ENCODE measurements at places on chromosomes 11 and 22. TPM values are rescaled to one million over a fixed set of nuclear protein-coding genes. Genes with fewer than 3 reads are reported as not detected.

DNA sequence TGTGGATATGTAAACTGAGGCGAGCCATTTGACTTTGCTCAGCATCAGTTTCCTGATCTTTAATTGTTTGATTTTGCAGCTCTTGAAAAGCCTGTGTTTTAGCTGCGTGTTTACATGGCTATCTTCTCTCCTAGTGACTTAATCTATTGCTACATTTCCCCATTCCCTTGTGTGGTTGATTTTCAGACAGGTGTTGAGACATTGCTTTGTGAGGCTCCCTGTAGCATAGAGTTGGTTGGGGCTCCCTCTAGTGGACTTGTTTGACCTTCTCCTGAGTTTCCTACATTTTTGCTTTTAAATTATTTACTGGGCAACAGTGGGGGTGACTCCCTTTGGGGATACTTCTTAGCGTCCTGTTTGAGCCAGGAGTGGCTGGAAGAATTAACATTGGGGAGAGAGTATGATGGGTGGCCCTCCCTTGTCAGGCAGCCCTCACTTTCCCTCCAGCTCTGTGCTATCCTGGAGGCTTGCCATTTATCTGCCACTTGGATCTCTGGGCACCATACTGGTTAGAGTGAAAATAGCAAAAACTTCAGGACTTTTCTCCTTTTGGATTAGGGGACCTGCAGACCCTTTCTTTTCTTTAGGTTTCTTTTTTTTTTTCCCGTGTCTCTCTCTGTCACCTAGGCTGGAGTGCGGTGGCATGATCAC lies 9.2 kb upstream of the CBL start:
- no peak overlapping the region for H3K27ac ChIP-seq
- H3K4me3 ChIP-seq: no peak overlapping the region
- no peaks in the 10 kb centered on the region for H3K27me3 ChIP-seq
- peaks cover 8% of the 10 kb centered on the region for H3K4me1 ChIP-seq
- peak; percentile 68 for DNase-seq

GRCh38 chr11:80617156-80617555 lies 1176.3 kb upstream of the TENM4 start:
- no peaks in the 10 kb centered on the region for H3K36me3 ChIP-seq
- H3K27me3 ChIP-seq: no peaks in the 10 kb centered on the region
- no peak for DNase-seq
- H3K4me1 ChIP-seq: no peaks in the 10 kb centered on the region

DNA sequence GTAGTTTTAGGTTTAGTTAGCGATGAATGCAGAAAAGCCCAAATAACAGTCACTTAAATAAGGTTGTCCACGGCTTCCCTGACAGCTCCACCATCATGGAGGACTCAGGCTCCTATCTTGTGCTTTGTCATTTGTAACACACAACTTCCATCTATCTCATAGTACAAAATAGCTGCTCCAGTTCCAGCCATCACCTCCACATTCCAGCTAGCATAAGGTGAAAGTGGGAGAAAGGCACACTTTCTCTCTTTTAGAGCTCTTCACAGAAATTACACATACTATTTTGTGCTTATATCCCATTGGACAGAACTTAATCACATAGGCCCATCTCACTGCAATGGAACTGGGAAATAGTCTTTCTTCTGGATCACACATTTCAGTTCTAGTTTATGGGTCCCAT lies 8.7 kb downstream of the THY1 start:
- H3K4me1 ChIP-seq: no peaks in the 10 kb centered on the region
- H3K36me3 ChIP-seq: no peaks in the 10 kb centered on the region
- H3K4me3 ChIP-seq: no peak overlapping the region
- H3K27ac ChIP-seq: no peak overlapping the region

- no peak for DNase-seq
- H3K36me3 ChIP-seq: no peaks in the 10 kb centered on the region
- peak overlapping the region; percentile 45 for H3K27ac ChIP-seq
- no peaks in the 10 kb centered on the region for H3K27me3 ChIP-seq
- H3K4me3 ChIP-seq: no peak overlapping the region
These were observed 53.2 kb downstream of the IRAG1 start for GRCh38 chr11:10640308-10640707.

Gene THRSP
- not detected for total RNA-seq

GRCh38 chr11:1071571-1072115 lies 3.0 kb upstream of the MUC2 start:
- no peaks in the 10 kb centered on the region for H3K36me3 ChIP-seq
- no peak for DNase-seq
- H3K4me1 ChIP-seq: peaks cover 9% of the 10 kb centered on the region
- H3K27ac ChIP-seq: no peak overlapping the region

- H3K27ac ChIP-seq: no peak overlapping the region
- no peaks in the 10 kb centered on the region for H3K36me3 ChIP-seq
- no peak overlapping the region for H3K4me3 ChIP-seq
These were observed 34.3 kb downstream of the ETS1 start for GRCh38 chr11:128552783-128553661.

GRCh38 chr11:71977743-71978418 lies 20.8 kb upstream of the IL18BP start:
- no peak for DNase-seq
- H3K4me3 ChIP-seq: no peak overlapping the region
- no peaks in the 10 kb centered on the region for H3K4me1 ChIP-seq
- no peak overlapping the region for H3K27ac ChIP-seq

Gene TMEM179B
- total RNA-seq: 47.1 TPM

DNA sequence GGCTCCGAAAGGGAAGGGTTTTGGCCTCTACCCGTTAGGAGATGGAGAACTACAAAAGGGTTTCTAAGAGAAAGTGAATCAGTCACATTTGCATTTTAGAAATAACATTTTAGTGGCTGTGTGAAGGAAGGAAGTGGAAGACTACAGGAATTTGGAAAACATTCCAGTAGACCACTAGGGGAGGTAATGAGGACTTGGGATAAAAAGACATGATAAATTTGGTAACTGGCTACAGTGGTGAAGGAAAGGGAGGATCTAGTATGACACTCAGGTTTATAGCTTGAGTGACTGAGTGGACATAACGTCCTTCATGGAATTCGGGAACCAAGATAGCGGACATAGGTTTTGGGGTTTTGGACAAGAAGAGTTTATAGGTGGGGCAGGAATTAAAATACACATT lies 7.0 kb upstream of the RRM1 start:
- no peak for DNase-seq
- H3K27me3 ChIP-seq: no peaks in the 10 kb centered on the region
- no peak overlapping the region for H3K27ac ChIP-seq
- no peaks in the 10 kb centered on the region for H3K4me1 ChIP-seq

- H3K27ac ChIP-seq: peak overlapping the region; percentile 47
- H3K4me3 ChIP-seq: no peak overlapping the region
- H3K36me3 ChIP-seq: peaks cover 5% of the 10 kb centered on the region
- H3K27me3 ChIP-seq: no peaks in the 10 kb centered on the region
- DNase-seq: peak; percentile 84
These were observed 35.6 kb downstream of the AMPD3 start for GRCh38 chr11:10490398-10491241.

DNA sequence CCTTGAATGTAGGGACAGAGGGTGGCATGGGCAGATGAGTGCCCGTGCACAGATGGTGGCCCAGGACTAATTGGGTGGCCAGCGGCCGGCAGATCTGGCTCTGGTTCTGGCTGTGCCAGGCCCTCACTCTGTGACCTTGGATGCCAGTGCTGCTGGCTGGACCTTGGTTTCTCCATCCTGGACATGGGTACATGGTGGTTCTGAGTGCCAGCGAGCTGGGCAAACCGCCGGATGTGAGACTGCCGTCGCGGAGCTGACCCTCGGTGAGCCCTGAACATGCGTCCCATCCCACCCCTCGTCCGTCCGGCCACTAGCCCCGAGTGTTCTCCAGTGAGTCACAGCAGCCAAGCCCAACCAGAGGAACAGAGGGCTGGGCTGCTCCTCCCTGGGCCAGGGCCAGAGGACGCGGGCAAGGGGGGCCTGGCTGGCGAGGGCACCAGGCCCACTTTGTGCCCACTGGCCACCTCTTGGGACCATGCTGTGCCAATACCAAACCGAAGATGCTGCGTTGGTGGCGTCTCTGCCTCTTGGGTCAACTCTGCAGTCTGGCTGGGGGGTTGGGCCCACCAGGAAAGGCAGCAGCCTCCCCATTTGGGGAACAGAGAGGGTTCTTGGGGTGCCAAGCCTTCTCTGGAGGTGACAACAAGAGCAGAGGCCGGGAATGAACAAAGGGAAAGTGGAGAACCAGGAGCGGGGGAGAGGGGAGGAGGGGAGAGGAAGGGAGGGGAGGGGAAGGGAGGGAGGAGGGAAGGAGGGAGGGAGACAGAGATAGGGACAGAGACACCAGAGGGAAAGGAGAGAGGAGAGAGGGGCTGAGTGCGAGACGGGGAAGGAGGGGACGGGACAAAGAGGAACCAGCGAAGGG lies 10.7 kb downstream of the LSP1 start:
- H3K36me3 ChIP-seq: no peaks in the 10 kb centered on the region
- H3K4me3 ChIP-seq: no peak overlapping the region
- peaks cover 23% of the 10 kb centered on the region for H3K4me1 ChIP-seq
- H3K27ac ChIP-seq: peak overlapping the region; percentile 45
- no peaks in the 10 kb centered on the region for H3K27me3 ChIP-seq

GRCh38 chr22:29478326-29479276 lies 1.4 kb upstream of the NEFH start:
- no peaks in the 10 kb centered on the region for H3K36me3 ChIP-seq
- H3K4me1 ChIP-seq: peaks cover 22% of the 10 kb centered on the region
- H3K27me3 ChIP-seq: peaks cover 4% of the 10 kb centered on the region
- no peak overlapping the region for H3K27ac ChIP-seq
